Stimulated activated CD8-positive, alpha-beta memory T cell treated with anti-CD3 and anti-CD28 coated beads, Interleukin-4, amount 100 ng/mL, for 1 hour (primary cell): ENCODE measurements at places on chromosomes 3 and 15.

- no peak for DNase-seq
These were observed 13.2 kb downstream of the P2RY14 start for GRCh38 chr3:151265166-151265565.

- DNase-seq: no peak
These were observed 75.3 kb downstream of the P2RY1 start for GRCh38 chr3:152910211-152910610.

DNA sequence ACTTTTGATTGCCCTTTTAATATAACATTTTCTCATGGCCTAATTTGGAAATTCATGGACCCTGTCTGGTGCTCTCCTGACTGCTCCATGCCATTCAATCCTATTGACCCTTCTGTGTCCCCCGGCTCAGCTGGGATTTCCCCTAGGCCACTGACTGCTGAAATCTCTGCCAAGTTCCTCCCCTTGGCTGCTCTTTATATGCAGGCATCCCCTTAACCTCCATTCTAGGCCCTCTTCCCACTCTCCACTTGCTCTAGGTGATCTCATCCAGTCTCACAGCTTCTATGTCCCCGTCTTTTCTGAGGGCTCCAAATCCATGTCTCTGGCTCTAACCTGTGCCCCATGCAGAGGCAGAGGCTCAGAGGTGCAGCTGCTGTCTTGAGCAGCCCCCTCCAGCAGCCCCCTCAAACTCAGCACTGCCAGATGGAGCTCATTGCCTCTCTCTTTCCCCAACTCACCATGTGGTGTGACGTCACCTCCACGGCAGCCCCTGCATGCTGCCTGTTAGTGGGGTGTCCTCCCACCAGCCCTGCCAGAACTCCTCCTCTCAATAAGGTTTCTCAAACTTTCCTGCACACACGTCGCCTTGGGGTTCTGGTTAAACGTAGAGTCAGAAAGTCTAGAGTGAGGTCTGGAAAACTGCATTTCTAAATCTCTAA is 6.6 kb downstream of the FSD2 start:
- DNase-seq: no peak

DNA sequence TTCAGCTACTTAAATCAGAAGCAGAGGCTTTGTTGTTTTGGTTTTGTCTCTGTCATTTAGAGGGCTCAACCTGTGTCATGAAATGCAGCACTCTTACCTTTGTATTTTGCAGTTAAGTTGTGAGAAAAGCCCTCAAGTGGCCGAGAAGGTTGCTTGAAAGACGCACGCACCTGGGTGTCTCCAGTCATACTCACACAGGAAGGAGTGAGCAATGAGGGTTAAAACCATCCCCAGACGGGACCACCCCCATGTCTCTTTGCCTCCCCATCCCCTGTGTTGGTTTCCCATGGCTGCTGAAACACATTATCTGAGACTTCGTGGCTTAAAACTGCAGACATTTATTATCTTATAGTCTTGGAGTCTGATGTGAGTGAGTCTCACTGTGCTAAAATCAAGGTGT is 376.1 kb upstream of the CFAP20DC start:
- no peak for DNase-seq

DNA sequence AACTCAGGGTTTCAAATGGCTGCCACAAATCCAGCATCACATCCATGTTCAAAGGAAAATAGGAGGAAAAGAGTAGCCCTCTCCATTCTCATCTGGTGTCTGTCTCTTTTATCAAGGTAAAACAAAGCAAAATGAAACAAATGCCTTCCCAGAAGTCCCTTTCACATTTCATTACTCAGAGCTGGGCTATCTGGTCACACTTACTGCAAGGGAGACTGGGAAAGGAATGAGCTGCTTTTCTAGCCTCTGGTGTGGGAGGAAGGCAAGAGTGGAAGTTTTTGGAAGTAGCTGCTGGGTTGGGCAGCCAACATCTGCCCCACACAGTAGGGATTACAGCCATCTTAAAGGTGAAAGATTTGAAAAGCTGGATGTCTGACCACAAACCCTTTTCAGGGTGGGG is 51.8 kb downstream of the KLF15 start:
- DNase-seq: no peak

DNA sequence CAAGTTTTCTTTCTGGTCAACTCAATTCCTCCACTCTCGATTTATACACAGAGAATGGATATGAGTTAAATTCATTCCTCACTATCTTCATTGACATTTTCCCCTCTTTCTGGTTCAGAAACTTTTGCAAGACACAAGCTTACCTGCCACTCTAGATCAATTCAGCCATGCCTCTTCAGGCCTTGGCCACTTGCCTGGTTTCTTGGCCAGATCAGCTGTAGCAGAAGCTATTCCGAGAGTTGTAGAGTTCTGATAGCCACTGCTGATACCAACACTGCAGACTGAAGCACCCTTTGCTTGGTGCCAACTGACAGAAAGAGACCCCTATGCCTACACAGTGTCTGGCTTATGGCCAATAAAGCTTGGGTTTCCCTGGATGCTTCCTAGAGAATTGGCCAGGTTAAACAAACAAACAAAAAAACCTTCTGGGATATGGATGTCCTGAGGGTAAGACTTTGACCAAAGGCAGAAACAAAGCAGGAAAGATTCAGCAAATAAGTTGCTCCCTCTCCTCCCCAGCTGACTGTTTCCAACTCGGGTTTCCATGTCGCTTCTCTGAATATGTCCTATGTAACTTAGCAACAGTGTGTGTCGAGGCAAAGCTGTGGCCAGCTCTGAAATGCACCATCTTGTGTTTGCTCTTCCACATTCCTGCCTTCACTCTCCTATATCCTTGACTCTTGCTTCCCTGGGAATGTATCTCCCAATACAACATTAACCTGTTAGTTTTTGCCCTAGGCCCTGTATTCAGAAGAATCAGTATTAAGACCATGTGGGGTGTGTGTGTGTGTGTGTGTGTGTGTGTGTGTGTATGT is 521.6 kb downstream of the EPHA3 start:
- DNase-seq: no peak

DNA sequence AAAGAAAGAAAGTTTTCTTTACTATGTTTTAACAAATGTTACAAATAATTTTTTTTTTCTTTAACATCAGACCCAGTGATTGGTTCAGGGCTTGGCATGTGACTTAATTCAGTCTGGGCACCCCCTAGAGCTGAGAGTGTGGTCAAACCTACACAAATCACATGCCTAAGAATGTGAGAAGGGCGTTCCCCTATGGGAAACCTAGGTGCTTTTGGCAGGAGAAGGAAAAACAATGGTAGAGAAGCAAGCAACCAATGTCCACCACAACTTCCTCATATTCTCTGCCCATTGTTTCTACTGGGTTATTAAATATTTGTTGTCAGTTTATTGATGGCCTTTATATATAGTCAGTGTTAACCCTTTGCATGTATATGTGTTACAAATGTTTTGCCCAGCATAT is 21.4 kb upstream of the PIAS1 start:
- DNase-seq: no peak

GRCh38 chr3:32453346-32453745 is 49.3 kb downstream of the CMTM6 start:
- DNase-seq: no peak

DNA sequence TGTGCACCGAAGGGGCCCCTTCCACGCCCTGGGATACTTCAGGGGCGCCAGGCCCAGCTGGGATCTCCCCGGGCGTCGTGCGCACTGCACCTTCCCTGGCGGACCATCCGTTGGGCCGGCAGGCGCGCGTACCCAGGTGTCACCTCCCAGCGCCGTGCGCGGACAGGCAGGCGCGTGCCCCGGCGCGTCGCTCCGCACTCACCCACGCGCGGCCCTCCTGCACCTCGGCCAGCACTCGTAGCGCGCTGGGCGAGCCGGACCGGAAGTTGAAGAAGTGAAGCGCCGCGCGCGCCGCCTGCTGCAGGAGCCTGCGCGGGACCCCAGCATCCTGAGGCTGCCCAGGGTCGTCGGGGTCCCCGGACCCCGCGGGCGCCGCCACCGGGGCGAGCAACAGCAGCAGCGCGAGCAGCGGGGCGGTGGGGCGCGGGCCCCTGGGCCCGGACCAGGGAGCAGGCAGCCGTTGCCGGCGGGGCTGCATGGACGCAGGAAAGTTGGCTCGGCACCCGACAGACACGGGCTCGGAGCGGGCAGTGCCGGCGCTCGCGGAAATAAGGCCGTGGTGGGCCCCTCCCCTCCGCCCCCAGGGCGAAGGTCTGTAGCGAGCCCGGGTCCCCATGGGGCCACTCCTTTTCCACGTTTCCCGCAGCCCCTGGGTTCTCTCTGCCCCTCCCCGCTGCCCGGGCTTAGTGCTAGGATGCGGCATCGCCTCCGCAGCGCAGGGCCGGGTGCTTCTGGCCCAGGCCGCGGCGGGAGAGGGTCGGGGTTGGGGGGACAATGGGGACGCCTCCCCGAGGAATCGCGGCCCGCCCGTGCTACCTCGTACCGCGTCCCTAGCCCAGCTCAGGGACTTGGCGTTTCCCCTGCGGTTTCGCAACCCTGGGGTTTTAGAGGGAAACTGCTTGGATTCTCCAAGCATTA is at the start of gene RARRES1:
RARRES1 (minus strand) TSS at position 520 of the 918 bp plus-strand sequence; CDS start at position 478, 42 bp downstream.
- no peak for DNase-seq

DNA sequence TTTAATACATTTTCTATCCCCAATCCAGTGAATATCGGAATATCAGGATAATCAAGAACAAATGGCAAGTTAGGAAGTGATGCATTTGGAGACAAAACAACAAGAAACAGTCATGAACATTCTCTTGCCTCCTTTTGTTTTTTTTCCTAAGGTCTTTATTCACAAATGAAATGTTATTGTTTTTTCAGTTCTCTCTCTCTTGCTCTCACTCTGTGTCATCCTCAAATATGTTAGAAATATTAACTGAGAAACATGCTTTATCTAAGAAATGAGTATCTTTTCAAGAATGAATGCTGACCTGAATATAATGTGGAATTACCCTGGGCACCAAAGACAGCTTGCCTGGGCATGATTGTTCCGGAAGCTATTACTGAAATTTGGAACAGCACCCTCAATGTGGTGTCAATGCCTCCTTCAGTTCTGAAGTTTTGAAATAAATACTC is 51.3 kb downstream of the RBMS3 start:
- no peak for DNase-seq

- no peak for DNase-seq
These were observed 14.5 kb downstream of the ARHGEF26 start for GRCh38 chr3:154135511-154136173.
